Left ventricle myocardium inferior (tissue), 1 donor: ENCODE measurements at places on chromosomes 1 and 21. TPM values are rescaled to one million over a fixed set of nuclear protein-coding genes. Genes with fewer than 3 reads are reported as not detected.

RHBDL2 gene
- not detected for total RNA-seq

ANGPTL3 gene
- total RNA-seq, result not detected

CAMK2N1 gene
- 7.9 TPM for total RNA-seq

DIO1 gene
- total RNA-seq, result not detected

TMEM269 gene
- not detected for total RNA-seq

- no peak overlapping the region for H3K27ac ChIP-seq
- no peak overlapping the region for H3K4me3 ChIP-seq
- H3K4me1 ChIP-seq, result no peaks in the 10 kb centered on the region
- H3K27me3 ChIP-seq, result peaks cover 37% of the 10 kb centered on the region
Measured at GRCh38 chr21:31117128-31117916, 79.0 kb upstream of the KRTAP19-8 start.

DNA sequence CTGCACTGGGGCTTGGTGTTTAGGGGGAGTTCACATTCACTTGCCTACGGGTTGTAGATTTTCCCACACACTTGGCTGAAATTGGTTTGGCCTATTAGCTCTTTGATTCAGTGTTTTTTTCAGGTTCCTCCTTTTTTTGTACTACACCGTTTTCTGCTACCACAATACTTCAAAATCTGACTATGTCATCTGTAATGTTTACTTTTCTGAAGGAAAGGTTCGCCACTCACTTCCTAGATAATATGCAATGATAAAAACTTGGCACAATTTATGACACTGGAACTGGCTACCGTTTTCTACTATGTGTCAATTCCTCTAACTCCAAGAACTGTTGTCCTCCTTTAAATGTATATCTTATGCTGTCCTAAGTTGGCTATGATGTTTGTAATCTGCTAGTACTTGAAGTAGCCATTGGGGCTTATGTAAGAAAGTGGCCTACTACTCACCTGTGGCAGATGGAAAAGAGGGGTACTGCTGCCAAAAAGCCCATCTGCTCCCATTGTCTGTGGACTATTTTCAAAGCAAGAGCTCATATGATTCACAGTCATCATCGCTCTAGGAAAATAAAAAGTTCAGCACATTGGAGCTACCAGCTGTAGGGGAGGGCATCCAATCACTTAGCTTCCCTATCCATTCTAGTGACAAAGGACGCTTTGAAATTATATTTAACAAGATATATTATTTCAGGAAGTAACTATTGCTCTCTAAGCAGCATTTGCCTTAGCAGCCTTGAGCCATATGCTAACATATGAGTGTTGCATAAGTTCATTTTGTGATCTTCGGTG lies 42.4 kb upstream of the BACH1 start:
- H3K27me3 ChIP-seq, result no peaks in the 10 kb centered on the region
- H3K27ac ChIP-seq, result no peak overlapping the region
- H3K36me3 ChIP-seq, result peaks cover 18% of the 10 kb centered on the region

DNA sequence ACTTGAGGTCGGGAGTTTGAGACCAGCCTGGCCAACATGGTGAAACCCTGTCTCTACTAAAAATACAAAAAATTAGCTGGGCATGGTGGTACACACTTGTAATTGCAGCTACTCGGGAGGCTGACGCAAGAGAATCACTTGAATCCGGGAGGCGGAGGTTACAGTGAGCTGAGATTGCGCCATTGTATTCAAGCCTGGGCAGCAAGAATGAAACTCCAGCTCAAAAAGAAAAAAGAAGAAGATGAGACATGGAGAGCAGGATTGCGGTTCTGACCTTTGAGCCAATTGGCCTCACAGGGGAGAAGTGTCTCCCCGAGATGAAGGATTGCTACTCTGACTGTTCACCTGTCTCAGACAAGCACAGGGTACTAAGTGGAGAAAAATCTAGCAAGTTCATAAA lies 6.6 kb downstream of the SCCPDH start:
- H3K4me3 ChIP-seq, result no peak overlapping the region
- H3K27ac ChIP-seq, result no peak overlapping the region
- H3K36me3 ChIP-seq, result peaks cover 84% of the 10 kb centered on the region
- peaks cover 4% of the 10 kb centered on the region for H3K4me1 ChIP-seq
